ENCODE measurements at places on chromosomes 7 and 10. TPM values are rescaled to one million over a fixed set of nuclear protein-coding genes. Genes with fewer than 3 reads are reported as not detected.

- DNase-seq = peak; percentile 71
Observed at GRCh38 chr10:79196470-79197461, 128.0 kb downstream of the ZMIZ1 start.

ABCF2 gene
- 69.7 TPM for total RNA-seq

PDLIM1 gene
- 32.0 TPM for total RNA-seq

GRCh38 chr7:126658684-126659083 lies 594.1 kb downstream of the GRM8 start:
- no peak for DNase-seq

ASZ1 gene
- not detected for total RNA-seq

NFE2L3 gene
- 1.4 TPM for total RNA-seq

CROT gene
- 13.4 TPM for total RNA-seq

- no peak for DNase-seq
Observed at GRCh38 chr10:97718178-97718577, 4.6 kb downstream of the MARVELD1 start.

GRCh38 chr10:93718937-93719725 lies 16.7 kb upstream of the FRA10AC1 start:
- DNase-seq = no peak
